ENCODE measurements at places on chromosomes 13 and 19. TPM values are rescaled to one million over a fixed set of nuclear protein-coding genes. Genes with fewer than 3 reads are reported as not detected.

- H3K27me3 ChIP-seq = no peaks in the 10 kb centered on the region
- H3K27ac ChIP-seq = no peak overlapping the region
- H3K4me1 ChIP-seq = no peaks in the 10 kb centered on the region
- no peak overlapping the region for H3K4me3 ChIP-seq
- peaks cover 59% of the 10 kb centered on the region for H3K36me3 ChIP-seq
- DNase-seq = no peak
Observed at GRCh38 chr19:24052811-24053210, 34.2 kb upstream of the ZNF254 start.

DNA sequence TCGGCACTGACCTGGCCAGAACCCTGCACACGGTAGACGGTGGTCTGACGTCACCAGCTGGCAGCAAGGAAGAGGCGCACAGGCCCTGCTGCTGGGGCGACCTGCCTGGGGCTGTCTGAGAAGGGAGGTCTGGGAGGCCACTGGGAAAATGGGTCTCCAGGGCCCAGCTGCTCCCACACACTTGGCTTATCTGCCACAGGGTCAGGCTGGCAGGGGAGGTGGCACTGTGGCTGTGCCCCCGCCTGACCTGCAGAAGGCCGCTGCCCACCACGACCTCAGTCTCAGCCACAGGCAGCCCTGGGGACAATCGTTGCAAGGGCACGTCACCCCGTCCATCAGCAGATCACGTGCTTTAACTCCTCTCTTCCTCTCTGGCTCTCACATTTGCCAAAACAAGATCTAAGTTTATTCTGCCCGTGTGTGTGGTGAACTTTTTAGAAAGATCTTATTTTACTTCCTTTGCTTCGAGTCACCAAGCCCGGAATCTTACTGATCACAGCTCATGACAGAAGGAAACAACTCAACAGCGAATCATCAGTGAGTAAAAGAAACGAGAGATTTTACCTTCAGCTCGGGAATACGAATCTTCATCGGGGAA, 45.2 kb upstream of the RANBP3 start:
- no peak for DNase-seq
- no peak overlapping the region for H3K4me3 ChIP-seq
- no peak overlapping the region for H3K27ac ChIP-seq
- no peaks in the 10 kb centered on the region for H3K27me3 ChIP-seq
- H3K36me3 ChIP-seq = no peaks in the 10 kb centered on the region

DNA sequence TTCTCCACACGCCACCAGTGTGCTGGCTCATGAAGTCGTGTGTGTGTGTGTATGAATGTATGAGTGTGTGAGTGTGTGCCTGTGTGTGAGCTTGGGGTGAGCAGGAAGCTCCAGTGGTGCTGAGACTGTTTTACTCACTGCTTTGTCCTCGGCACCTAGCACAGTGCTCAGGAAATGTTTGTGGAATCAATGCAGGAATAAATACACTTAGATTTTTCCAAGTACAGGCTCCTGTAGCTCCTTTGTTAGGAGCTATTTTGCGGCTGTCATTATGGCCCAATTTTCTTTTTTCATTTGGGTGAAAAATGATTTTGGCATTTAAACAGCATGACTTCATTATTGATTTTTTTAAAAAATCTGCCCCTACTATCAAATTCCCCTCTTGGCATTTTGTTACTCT, 193.5 kb upstream of the KL start:
- no peak overlapping the region for H3K4me3 ChIP-seq
- no peak overlapping the region for H3K27ac ChIP-seq
- peaks cover 19% of the 10 kb centered on the region for H3K27me3 ChIP-seq
- H3K4me1 ChIP-seq = no peaks in the 10 kb centered on the region
- H3K36me3 ChIP-seq = no peaks in the 10 kb centered on the region

- peaks cover 11% of the 10 kb centered on the region for H3K36me3 ChIP-seq
- no peak overlapping the region for H3K4me3 ChIP-seq
- DNase-seq = peak; percentile 81
- peaks cover 76% of the 10 kb centered on the region for H3K4me1 ChIP-seq
- no peaks in the 10 kb centered on the region for H3K27me3 ChIP-seq
Observed at GRCh38 chr13:97257800-97258799, 36.0 kb downstream of the MBNL2 start.

AZU1 gene
- 1.7 TPM for total RNA-seq

Measured in K562 (cell line).